GF-D8 (cell line): ENCODE measurements at places on chromosomes 12 and 14.

- DNase-seq: no peak
Observed at GRCh38 chr12:122371475-122372045, 50.9 kb downstream of the CLIP1 start.

GRCh38 chr12:48826209-48826855, 8.0 kb downstream of the CACNB3 start:
- no peak for DNase-seq

DNA sequence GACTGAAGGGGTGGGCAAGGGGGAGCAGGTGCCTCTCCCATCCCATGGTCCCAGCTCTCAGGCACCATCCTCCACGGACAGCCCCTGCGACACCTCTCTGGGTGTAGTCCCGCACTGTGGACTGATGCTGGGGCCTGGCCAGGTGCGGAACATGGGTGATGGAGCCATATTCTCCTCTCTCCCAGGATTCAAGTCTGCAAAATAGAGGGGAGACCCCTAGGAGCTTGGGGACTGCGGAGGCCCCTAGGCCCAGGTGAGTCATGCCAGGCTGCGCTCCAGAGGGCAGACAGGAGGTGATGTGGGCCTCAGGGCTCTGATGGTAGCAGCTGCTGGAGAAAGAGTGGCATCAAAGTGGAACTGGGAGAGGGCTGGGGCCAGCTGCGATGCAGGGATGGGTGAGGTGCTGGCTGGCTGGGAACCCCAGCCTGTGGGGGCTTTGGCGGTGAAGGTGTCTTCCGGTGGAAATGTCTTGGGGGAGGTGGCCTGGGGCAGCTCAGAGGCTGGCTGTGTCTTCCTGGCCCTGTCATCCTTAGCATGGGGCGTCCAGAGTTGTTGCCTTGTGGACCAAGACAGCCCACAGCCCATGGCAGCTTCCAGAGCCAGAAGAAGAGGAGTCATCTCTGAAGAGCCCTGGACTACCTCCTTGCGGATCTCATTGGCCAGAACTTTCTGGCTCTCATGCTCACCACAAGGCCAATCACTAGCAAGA, 149.1 kb downstream of the KIF26A start:
- DNase-seq: no peak

DNA sequence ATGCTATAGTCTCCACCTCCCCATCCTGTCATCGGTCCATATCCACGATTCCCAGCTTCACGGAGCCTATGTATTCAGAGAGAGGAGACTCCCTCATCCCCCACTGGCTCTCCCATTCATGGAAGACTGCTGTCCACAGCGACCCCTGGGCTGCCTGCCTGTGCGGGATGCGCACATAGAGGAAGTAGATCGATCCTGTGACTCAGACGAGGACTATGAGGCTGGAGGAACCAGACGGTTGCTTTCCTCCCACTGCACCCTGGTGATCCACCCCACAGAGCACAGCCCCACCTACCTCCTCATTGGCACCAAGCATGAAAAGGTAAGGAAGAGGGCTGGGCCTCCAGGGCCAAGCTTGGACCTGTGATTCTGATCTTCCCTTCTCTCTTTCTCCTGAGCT, 24.4 kb downstream of the PIGH start:
- DNase-seq: no peak

DNA sequence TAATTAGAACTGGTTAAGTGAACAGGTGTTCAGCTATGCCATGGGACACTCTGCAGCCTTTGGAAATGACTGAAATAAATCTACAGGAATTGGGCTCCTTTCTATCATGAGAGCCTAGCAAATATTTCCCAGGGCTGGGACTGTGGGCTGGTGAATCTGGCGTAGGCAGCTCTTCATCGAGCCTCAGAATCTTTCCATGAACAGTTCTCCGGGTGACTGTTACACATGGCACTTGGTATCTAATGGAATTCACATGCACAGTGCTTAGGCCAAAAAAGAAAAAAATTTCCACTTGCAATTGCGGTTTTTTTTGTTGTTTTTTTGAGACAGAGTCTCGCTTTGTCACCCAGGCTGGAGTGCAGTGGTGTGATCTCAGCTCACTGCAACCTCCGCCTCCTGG, 32.1 kb downstream of the PRKAB1 start:
- no peak for DNase-seq

DNA sequence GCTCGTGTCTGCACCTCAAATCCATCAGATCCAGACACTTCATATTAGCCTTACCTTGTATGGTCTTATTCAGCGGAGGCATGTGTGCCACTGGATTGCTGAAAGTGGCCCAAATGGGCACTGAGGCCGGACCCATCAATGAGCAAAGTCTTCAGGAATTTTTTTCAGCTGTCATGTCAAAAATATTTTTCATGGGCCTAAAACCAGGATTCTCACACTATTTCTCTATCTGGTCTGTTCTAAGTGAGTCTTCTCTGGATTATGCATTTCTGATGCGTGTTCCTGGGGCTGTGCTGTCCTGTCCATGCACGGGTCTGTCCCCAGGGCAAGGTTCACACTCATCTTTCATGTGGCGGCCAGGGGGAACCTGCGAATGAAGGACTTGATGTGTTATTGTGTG, 94.6 kb downstream of the KCNA5 start:
- DNase-seq: no peak

GRCh38 chr14:92441751-92442504, 71.7 kb upstream of the RIN3 start:
- DNase-seq: no peak

- DNase-seq: no peak
Observed at GRCh38 chr12:43098071-43098470, 453.9 kb downstream of the ADAMTS20 start.

GRCh38 chr14:54688229-54688628, 121.3 kb downstream of the SAMD4A start:
- no peak for DNase-seq

DNA sequence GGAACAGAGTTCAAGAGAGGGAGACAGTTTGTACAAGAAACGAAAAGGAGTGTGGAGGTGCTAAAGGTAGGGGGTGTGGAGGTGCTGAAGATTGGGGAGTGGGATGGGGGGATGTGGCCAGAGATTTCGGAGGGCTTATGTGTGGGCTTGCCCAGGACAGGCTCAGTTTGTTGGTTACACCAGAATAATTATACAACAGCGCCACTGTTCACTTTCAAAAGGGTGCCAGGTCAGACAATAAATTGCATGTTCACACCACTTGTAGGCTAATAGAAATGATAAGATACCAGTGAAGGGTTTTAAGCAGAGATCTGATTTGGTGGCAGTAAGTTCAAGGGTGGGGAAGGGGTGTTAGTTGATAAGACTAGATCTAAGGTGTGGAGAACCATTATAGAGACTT, 75.3 kb downstream of the PRKCH start:
- DNase-seq: no peak

- no peak for DNase-seq
Observed at GRCh38 chr12:123897221-123897620, 75.4 kb downstream of the CCDC92 start.

DNA sequence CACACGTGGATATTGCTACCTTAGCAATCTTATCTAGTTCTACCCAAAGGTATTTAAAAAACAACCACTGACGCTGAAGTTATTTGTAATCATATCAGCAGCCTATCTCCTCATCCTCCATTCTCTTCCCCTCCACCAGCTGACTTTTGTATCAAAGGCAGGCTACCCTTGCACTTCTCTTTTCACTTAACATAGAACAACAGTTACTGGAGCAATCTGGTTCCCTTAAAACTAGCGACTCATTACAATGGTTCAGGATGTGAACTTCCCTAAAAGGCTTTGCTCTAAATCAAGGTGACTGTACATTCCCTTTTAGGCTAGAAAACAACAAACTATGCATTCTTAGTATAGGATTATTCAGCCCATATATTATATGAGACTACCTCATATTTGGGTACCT, 404.7 kb downstream of the APAF1 start:
- DNase-seq: no peak

DNA sequence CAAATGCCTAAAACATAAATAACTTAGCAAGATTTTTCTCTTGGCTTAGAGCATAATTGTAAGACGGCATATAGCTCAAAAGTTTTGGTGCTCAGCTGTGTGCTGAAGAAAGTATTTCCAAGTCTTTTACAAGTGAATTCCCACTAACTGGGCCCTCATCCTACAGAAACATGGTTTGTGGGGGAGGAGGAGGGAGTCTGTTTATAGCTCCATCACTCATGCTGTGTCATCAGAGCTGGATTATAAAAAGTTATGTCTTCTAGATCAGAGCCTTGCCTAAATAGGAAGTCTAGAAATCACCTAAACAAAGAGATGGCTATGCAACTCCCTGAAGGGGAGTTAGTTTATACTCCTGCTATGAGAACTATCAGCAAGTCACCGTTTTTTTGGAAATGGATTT, 65.9 kb upstream of the OTOGL start:
- DNase-seq: no peak

- no peak for DNase-seq
Observed at GRCh38 chr12:98328467-98328866, 186.9 kb upstream of the TMPO start.

- DNase-seq: no peak
Observed at GRCh38 chr14:29851397-29851796, 76.2 kb downstream of the PRKD1 start.

DNA sequence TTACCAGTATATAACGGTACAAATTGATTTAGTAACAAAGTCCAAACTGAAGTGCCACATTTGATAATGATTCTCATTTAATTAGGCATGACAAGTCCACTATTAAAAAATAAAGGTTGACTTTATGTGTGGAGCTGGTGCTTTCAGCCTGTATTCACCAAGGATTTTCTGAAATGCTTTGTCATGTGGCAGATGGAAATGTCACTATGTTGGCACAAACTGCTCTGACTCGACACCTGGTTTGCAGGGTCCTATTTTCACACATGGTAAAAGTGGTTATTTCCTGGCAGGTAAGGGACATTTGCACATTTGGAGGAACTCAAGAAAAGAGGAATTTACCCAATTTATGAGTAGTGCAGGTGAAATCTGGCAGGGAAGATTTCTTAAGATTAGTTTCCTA, 572.6 kb upstream of the MDGA2 start:
- DNase-seq: no peak

- no peak for DNase-seq
Observed at GRCh38 chr14:22379727-22380126, 209.3 kb downstream of the DAD1 start.

- DNase-seq: no peak
Observed at GRCh38 chr12:8156416-8156815, 399 bp upstream of the ZNF705A start.

DNA sequence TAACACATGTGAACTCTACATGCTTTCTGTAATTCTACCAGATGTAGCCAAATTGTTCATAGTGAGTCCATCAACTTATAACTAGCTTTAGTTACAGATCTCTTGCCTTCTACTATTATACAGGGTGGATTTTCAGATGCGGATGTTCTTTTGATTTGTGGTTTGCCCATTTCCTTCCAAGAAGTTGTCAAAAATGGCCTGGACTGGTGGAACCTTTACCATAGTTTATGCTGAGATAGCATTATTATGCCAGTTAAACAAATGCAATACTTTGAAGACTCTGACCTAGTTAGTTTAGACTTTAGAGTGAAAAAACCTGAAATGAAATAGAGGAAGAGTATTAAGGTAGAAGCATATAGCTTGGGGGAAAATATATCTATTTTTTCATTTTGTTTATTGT, 27.4 kb upstream of the CFL2 start:
- DNase-seq: no peak
